Fibroblast of the conjunctiva (primary cell): ENCODE measurements at places on chromosomes 13 and 19.
A peak's percentile ranks its signal among the peaks of the same experiment; 100 is the strongest.

DNA sequence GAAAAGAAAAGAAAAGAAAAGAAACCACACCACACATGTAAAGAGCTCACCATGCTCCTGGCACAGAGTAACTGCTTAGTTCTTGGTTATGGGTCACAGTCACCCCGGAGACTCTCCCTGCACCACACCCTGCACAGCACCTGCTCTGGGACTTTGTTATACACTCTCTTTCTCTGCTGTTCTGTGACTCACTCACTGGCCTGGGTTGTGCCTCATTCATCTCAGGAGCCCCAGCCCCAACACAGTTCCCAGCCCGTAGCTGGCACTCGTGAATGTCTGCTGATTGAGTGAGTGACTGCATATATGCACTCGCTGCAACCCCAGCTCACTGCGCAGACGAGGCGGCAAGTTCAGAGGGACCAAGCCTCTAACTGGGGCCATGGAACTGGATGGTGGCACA, 22.9 kb upstream of the ZNF507 start:
- no peak for DNase-seq

GRCh38 chr19:7888826-7889217, 512 bp downstream of the LRRC8E start:
- no peak for DNase-seq

DNA sequence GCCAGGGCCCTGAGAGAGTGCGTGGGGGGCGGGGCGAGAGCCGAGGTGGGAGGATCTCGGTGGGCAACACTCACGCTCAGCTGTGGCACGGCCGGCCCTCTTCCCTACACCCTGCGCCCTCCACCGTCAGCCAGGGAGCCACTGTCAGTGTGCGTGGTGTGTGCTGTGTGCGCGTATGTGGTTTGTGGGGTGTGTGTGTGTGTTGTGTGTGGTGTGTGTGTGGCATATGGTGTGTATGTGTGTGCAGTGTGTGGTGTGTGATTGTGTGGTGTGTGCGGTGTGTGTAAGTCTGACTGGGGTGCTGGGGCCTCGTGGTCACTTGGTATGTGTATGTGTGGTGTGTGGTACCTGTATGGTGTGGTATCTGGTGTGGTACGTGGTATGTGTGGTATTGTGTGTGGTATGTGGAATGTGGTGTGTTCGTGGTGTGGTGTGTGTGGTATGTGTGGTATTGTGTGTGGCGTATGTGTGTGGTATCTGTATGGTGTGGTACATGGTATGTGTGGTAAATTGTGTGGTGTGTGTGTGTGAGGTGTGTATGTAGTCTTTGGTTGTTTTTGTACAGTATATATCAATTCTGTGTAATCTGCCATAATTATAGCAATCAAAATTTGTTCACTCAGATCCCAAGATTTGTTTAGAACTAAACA, 5.1 kb downstream of the GRK1 start:
- no peak for DNase-seq

GRCh38 chr19:18261474-18261873, 12.8 kb downstream of the IQCN start:
- no peak for DNase-seq

DNA sequence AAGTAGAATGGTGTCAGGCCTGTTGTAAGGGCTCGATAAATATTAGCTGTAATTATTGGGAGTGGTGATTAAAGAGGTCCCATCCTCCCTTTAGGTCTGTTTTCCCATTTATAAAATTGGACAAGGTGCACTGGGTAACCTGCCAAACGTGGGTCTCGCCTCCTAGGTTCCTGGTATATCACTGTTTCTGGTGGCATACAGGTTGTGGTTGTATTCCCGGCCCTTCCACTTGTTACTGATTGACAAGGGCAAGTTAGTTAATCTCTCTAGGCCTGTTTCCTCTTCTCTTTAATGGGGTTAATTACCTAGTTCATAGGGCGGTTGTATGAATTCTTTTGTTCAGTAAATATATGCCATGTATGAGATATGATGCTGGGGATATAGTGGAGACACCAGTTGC, 1.5 kb downstream of the PPP2R1A start:
- DNase-seq, result no peak

- DNase-seq, result no peak
Measured at GRCh38 chr13:28055357-28055756, 45.0 kb downstream of the FLT3 start.

DNA sequence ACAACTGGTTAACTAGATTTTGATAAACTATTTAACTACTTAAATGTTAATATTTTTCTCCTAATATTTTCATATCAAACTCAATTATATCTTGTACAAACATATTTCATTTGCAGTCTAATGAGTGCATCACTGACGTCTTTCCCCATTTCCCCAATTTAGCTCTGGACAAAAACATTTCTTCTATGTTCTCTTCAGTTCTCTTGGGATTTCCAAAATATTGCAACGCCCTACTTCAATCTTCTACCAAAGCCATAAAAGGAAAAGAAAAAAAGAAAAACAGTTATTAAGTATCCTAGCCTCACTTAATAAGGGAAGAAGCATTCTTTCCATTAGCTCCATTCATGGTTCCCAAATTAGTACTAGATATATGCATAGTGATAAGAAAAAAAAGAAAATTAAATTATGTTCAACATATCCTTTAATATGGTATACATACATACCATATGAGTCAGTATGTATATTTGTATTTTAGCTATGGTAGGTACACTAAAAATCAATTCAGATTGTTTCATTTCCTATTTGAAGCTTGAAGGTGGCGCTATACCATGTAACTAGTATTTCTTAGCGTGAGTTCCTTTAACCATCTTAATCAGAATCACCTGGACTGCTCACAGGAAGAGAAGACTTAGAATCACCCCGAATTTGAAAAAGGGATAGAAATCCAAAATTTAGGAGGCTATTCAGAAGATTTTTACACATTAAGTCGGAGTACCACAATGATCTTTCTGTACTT, 9.9 kb downstream of the FBXL3 start:
- no peak for DNase-seq

GRCh38 chr13:75769141-75769905, 133.2 kb downstream of the LMO7 start:
- no peak for DNase-seq

GRCh38 chr13:35988648-35989081, 142.5 kb downstream of the DCLK1 start:
- DNase-seq, result peak; percentile 40

DNA sequence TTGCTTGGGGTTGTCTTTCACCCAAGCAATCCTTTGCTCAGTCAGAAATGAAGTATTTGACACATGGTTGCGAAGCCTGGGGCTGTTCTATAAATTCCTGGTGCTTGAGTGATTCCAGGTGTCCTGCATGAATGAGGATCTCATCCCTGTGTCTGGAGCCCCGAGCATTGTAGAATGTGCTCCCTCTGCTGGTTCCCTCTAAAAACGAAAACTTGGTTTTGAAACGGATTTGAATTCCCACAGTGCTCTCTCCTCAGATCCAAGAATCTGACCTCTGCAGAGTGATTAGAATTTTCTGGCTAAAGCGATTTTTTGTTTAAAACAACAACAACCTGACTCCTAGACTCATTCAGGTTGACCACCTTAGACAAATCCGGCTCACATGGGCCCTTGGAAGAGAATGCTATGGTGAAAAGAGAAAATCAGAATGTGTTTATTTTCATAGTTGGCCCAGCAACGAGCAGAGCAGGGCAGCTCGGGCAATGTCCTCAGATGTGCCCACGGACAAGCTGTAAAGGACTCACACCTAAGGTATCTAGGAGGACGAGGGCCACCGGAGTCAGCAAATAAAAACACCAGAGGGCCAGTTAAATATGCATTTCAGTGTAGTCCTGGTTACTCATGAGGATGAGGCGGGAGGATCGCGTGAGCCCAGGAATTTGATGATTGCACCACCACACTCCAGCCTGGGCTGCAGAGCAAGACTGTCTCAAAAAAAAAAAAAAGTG, 8.7 kb upstream of the ATP12A start:
- DNase-seq, result peak; percentile 84

DNA sequence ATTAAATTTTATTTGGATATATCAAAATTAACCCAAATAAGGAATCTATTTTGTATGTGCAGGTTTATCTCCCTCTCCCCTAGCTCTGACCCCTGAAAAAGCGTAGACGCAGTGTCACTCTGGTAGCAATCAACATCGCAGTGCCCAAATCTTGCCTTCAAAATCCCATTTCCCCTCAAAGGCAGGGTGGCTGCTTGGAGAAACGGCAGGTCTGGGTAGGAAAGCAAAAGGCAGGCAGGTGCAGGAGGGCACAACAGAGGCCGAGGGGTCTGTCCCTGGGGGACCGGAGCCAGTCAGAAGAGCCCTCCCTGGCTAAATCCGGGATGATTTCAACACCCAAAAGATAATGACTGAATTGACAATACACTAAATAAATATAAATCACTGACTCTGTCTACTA, 41.9 kb downstream of the NAXD start:
- DNase-seq, result no peak

- DNase-seq, result no peak
Measured at GRCh38 chr13:52130641-52131040, 1.8 kb upstream of the NEK5 start.

- DNase-seq, result no peak
Measured at GRCh38 chr13:20412691-20413355, 112.8 kb downstream of the CRYL1 start.

GRCh38 chr19:46607448-46607841, 6.3 kb downstream of the CALM3 start:
- no peak for DNase-seq

DNA sequence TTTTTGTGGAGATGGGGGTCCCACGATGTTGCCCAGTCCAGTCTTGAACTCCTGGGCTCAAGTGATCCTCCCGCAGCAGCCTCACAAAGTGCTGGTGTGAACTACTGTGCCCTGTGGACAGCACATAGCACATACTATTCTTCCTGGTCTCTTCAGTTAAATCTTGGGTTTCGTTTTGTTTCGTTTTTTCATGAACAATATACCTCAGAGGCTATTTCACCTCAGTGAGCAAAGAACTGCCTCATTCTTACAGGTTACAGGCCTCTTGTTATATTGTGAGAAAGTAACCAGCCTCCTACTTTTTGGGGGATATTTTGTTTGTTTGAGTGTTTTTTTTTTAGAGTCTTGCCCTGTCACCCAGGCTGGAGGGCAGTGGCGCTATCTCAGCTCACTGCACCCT, 1.3 kb upstream of the C3 start:
- DNase-seq, result no peak

DNA sequence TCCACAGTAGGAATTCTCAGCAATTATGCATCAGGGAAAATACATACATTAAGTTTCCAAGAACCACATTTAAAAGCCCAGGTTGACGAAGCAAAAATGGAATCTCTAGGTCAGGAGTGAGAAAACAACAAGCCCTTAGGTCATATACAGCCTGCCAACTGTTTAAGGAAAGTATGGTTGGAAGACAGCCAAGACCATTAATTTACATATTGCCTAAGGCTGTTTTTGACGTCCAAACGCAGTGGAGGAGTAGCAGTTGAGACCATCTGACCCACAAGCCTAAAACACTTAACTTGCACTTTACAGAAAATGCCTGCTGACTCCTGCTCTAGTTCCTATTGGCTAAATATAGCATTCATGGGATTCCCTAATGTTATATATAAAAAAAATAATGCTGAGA, 299.0 kb downstream of the ITGBL1 start:
- peak; percentile 90 for DNase-seq

DNA sequence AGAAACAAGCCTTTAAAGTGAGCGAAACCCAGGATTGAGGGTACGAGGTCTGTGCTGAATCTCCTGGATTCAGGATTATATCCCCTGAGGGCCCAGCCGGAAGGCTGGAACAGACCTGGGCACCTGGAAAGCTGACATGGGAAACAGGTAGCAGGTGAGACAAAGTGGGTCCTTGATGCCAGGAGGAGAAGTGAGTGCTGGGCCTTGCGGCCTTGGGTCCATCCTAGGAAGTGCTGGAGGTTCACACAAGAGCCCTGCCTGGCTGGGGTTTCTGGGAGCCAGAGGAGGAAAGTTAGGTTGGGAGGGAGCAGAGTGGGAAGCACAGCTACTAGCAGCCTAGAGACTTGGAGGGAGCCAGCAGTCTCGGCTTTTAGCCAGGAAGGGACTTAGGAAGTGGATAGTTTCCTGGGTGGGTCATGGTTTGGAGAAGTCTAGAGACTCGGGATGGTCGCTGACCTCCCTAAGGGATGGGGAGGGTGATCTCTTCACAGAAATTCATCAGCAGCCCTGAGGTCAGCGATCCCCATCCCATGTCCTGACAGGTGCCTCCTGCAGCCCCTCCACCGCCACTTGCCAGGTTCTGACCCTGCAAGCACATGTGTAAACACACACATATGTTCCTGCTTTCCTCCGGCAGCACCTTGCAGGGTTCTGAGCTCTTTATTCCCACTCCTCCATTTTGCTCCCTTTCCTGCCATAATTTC, 29.4 kb upstream of the ZNF492 start:
- no peak for DNase-seq

- DNase-seq, result no peak
Measured at GRCh38 chr19:50290011-50290410, 39.2 kb downstream of the KCNC3 start.
